ENCODE measurements at places on chromosomes 16 and 17.

GRCh38 chr17:65529761-65530522 is 31.5 kb downstream of the AXIN2 start:
- no peak for DNase-seq

DNA sequence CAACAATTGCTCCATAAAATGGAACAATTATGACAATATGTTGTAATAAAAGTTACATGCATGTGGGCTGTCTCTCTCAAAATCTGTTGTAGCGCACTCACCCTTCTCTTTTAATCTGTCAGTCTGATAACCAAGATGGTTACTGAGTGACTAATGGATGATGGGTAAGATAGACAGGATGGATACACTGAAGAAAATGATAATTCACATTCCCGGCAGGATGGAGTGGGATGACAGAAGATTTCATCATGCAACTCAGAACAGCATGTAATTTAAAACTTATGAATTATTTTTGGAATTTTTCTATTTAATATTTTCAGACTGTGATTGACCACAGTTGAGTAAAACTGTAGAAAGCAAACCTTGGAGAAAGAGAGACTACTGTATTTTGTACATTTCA is 30.5 kb downstream of the CDH13 start:
- DNase-seq = no peak

GRCh38 chr17:11244776-11245175 is 3.8 kb downstream of the SHISA6 start:
- no peak for DNase-seq

DNA sequence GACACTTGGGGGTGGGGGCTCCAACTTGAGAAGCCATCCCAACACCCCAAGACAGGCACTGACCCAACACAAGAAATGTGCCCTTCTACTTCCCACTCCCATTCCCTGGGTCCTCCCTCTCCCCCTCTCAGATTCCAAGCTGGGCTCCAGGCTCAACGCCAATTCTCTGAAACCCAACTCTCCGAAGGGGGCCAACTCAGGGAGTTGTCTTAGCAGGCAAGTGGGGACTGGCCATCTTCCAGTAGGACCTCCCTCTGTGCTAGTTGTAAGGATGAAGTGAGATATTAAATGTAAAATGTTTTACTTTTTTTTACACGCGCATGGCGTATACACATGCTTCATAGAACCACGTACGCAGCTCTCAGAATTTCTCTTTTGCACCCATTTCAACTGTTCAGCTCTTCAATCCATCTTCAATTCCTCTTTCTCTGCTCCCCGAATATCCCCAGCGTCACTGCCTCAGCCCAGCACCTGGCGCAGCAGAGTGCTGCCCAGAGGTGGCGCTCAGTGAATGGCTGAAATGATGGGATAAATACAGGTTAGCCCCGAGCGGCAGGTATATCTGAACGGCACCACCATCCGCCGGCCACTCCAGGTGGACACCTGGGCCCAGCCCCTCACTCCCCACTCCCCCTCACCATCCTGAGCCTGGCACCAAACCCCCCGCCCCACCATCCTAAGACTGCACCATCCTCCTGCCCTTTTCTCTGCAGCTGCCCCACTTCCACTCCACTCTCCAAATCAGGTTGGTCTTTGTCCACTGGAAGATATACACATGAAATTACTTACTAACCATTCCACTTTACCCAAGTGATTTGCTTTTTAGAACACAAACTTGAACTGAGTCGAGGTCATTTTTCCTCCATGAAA is 43.9 kb upstream of the TNRC6C start:
- DNase-seq = no peak

DNA sequence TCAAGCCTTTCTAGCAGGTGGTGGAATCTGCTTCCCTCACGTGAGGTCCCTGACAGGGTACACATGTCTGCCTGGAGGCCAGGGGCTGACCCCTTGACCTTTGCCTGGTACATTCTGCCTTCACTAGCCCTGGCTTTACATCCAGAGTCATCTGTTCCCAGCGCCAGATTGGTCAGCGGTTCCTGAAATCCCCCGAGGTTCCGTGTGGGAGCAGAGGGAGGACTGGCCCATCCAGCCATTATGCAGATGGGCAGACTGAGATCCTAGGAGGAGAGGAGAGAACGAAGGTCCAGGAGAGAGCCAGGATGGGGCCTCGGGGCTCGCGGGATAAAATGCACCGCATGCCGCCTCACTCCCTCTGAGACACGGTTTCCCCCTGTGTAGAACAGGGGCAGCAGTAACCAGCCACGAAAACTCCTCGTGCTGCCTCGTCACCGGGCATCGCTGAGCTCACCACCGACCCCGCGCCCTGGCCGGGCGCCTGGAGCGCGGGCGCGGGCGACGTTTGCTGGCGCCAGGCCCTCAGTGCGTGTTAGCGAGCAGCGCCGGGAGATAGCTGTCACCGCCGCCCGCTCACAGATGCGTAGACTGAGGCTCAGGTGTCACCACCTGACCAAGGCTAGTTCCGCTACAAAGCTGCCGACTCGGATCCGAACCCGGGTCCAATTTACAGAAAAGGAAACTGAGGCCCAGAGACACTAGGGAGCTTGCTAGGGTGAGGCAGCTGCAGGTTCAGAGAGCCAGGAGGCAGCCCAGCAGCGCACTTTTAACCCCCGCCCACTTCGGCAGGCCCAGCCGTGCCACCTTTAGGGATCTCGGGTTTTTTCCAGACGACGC is 811 bp upstream of the MAP2K3 start:
- DNase-seq = no peak

DNA sequence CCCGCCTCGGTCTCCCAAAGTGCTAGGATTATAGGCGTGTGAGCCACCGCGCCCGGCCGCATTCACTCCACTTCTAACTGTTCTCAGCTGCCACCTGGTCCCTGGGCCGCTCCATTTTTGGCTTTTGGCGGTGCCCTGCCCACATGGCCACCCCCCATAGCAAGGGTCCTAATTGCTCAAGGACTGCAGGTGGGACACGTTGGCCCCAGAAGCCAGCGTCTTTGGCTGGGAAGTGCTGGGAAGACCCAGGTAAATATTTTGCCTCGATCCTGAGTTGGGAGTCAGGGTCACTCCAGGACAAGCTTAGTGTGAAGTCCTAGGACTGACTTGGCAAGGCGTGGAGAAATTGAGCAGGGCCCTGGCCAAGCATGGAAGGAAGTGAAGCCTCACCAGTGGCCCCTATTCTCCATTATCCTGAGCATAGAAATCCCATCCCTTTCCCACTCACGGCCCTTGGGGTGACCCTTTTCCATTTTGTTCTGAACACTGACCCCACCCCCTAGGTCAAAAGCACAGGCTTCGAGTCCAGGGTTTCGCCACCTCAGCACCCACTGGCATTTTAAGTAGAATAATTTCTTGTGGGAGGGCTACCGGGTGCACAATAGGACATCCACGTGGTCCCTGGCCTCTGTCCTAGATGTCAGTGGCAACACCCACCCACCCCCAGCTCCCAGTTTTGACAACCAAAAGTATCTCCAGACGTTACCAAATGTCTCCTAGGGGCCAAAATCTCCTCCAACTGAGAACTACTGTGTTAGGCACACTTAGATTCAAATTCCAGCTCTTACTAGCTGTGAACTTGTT is 5.9 kb upstream of the WDR81 start:
- DNase-seq = no peak

DNA sequence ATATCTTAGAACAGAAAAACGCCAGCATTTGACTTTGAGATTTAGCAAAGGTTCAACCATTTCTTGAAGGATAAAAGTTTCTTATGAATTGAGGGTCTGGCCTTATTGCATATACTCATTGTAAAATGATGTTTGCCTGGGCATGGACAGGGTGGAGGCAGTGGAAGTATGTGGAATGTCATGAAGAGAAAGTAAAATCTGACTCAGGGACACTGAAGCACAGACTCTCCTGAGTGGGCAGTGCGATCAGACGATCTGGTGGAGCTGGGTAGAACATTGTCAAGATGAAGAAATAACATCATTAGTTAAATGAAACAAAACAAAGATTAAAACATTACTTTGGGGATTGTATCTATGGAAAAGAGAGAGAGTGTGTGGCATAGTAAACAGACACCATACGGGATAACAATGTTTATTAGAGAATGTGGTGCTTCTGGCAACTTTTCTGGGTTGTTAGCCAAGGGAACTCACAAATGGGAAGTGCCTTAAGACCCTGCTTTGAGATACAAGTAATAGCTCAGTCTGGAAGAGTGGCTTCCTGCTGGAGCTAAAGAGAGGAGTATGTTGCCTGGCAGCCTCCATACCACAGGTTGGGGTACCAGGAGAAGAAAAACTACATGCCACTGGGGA is 4.4 kb downstream of the MAP3K3 start:
- no peak for DNase-seq
